ENCODE measurements at places on chromosomes 6 and 20.

- peak; percentile 28 for DNase-seq
Observed at GRCh38 chr6:7805850-7806214, 79.9 kb downstream of the BMP6 start.

DNA sequence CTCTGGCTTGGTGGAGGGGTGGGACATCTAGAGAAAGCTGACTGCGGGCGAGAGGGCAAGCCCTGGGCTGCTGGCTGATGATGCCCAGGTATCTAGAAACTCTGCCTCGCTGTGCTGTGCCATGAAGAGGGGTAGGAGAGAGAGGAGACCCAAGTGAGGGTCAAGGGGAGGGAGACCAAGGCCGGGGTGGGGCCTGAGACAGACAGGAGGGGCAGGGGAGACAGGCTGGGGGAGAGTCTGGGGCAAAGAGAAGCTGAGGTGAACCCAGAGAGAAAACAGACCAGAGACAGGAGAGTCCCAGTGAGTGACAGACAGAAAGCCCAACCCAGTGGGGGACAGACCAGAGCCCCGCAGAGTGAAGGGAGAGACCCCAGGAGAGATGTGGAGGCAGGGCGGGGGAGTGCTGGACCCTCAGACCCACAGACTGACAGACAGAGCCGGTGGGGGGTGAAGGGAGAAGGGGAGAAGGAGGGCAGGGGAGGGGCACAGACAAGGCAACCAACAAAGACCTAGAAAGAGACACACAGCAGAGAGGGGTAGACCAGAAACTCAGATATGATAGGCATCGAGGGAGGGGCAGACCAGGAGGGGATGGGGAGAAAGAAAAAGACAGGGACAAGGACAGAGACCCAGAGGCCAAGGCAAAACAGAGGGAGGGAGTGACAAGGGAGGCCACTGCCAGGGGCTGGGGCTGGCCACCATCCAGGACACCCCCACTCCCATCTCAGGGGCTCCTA lies 5.9 kb downstream of the TEAD3 start:
- DNase-seq, result no peak

GRCh38 chr20:30506100-30506499 lies 751.4 kb upstream of the DEFB115 start:
- DNase-seq, result no peak

GRCh38 chr6:85403331-85404015 lies 46.4 kb upstream of the NT5E start:
- no peak for DNase-seq

DNA sequence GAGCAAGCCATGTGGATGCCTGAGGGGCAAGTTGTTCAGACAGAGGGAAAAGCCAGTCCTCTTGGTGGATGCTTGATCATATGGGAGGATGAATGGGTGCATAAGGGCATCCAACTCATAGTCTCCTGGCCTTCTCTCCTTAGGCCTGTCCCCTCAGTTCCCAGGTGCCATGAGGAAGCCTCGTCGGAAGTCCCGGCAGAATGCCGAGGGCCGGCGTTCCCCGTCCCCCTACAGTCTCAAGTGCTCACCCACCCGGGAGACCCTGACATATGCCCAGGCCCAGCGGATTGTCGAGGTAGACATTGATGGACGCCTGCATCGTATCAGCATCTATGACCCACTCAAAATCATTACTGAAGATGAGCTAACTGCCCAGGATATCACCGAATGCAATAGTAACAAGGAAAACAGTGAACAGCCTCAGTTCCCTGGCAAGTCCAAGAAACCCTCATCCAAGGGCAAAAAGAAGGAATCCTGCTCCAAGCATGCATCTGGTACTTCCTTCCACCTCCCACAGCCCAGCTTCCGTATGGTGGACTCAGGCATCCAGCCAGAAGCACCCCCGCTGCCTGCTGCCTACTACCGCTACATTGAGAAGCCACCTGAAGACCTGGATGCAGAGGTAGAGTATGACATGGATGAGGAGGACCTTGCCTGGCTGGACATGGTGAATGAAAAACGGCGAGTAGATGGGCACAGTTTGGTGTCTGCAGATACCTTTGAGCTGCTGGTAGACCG lies 3.8 kb downstream of the BRPF3 start:
- no peak for DNase-seq

- no peak for DNase-seq
Observed at GRCh38 chr6:137827411-137827940, 39.6 kb upstream of the TNFAIP3 start.

GRCh38 chr6:6926856-6927255 lies 180.9 kb upstream of the RREB1 start:
- no peak for DNase-seq

DNA sequence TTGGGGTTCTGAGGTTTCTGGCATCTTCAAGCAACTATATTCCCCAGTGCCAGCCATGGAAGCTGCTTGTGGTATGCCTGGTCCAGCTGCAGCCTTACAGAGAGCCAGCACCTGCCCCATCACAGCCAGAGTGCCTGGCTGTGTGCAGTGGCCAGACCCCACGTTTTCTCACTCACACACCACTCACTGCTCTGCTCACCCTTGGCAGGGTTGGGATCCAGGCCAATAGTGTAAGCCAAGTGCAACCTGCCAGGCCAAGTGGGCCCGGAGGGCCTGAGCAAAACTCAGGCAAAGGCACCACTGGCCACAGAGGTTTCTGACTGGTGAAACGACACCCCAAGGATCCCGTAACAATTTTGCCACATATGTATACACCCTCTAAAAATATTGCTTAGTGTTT lies 67.9 kb upstream of the EYA4 start:
- DNase-seq, result no peak

DNA sequence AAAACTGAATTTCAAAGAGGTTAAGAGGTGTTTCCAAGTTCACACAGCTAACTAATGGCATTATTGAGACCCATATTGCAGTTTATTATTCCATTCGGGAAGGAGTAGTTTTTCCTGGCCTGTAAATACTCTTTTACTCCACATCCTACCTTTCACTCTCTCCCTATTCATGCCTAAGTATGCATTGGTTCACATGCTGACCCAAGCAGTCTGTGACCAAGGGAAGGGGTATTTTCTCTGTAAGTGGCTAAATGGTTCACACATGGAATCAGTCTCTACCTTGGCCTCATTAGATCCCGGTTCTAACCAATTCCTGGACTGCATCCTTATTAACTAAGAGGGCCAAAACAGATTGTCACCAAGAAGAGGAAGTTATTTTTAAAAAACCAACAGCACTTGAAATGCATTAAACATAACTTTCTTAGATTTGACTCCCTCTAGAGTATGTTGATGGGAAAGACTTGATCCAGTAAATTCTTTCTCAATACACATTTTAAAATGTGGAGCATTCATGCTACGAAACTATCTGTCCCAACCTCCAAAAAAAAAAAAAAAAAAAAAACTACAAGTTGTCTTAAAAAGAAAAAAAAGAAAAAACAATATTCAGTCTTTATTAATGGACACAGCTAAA lies 17.8 kb upstream of the RSPO3 start:
- no peak for DNase-seq

DNA sequence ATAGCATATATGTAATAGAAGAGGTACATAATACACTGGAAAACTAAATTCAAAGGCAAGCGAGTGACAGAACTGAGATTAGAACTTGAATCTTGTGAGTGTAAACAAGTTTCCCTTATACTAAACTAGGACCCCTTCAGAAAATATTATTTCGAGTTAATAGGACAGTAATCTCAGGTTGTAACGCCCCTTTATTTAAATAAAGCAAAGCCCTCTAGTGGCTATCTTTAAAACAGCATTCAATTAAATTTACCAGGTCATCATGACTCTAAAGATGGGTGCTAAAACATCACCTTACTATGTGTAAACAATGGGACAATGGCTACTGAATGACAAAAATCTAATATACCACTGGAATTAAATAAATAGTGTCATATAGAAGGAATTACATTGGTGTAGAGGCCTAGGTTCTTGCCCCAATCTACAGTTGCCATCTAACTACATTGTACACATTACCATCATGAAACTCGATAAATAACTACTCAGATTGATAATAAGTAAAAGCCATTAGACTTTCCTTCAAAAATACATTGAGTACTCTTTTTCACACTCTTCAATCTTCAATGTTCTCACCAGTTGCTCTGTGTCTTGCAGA lies 255.4 kb upstream of the IRAK1BP1 start:
- DNase-seq, result no peak

DNA sequence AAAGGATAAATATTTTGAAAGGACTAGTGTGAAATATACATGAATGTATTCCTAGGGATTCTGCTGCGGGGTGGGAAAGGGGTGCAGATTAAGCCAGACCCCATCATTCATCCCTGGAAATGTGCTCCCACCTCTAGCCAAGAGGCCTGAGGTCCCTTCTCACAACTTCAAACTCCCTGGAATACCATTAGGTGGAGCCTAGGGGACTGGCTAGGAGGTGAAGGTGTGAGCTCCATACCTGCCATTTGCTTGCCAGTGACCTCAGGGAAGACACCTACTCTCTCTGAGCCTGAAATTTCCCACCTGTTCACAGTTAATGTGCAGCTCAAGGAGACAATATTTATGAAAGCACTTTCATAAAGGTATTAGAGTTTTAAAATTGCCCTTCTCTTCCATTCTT lies 4.7 kb upstream of the CCN2 start:
- DNase-seq, result no peak

GRCh38 chr6:44222486-44223318 lies 693 bp upstream of the SLC29A1 start:
- DNase-seq, result no peak

GRCh38 chr6:87905101-87905641 lies 142.5 kb upstream of the SPACA1 start:
- no peak for DNase-seq

- no peak for DNase-seq
Observed at GRCh38 chr20:34175879-34176278, 63.8 kb upstream of the EIF2S2 start.

- DNase-seq, result no peak
Observed at GRCh38 chr20:44115762-44116644, 71.0 kb downstream of the JPH2 start.

- no peak for DNase-seq
Observed at GRCh38 chr20:32680544-32681174, 6.9 kb upstream of the C20orf203 start.

GRCh38 chr20:24469894-24470745 lies 691 bp downstream of the SYNDIG1 start:
- DNase-seq, result peak; percentile 23

DNA sequence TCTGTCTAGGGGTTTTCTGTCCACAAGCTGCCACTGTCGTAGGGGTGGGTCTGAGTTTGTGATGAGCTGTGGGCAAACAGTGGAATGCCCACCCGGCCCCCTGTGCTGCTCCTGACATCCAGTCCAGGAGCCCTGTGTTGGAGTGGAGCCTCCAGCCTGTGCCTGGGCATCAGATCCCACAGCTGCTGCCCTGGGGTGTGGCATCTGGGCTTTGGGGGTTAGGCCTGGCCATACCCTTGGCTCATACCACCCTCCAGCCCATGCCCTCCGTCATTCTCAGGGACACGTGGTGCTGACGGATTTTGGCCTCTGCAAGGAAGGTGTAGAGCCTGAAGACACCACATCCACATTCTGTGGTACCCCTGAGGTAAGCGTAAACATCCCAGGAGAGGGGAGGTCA lies 12.9 kb downstream of the SGK2 start:
- no peak for DNase-seq

- DNase-seq, result no peak
Observed at GRCh38 chr20:38779247-38780097, 26.0 kb upstream of the PPP1R16B start.

DNA sequence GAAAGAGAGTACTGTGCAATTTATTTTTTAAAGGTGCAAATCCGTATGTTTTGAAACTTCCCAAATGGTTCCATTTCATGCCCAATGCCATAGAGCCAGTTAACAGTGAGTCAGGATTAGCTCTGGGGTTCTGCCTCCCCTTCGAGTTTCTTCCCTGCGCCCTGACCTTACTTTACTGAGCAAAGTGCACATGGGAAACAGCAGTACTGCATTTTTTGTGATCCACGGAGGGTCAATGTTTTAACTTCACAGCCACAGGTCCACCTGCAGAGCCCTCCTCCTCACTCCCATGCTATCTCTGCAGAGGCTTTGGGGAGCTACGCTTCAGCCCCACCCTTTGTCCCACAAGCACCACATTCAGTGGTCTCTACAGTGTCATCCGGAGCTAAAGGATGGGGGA lies 44.0 kb upstream of the CNKSR3 start:
- DNase-seq, result no peak

- no peak for DNase-seq
Observed at GRCh38 chr20:7022597-7022996, 255.1 kb downstream of the BMP2 start.

DNA sequence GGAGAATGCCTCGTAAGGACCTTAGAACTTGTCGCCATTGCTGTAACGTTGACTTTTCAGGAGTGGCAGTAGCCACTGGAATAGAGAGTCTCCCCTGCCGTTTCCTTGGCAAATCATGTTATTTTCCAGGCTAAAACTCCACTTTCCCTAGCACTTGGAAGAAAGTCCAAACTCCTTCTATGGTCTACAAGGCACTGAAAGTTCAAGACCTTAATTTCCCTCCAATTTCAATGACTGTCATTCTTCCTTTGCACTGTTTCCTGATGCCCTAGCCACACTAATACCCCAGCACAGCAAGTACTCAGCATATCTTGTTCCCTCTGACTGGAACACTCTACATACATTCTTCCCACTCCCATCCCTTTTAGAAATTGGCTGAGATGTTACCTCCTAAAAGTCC lies 1.8 kb upstream of the TBPL1 start:
- no peak for DNase-seq

DNA sequence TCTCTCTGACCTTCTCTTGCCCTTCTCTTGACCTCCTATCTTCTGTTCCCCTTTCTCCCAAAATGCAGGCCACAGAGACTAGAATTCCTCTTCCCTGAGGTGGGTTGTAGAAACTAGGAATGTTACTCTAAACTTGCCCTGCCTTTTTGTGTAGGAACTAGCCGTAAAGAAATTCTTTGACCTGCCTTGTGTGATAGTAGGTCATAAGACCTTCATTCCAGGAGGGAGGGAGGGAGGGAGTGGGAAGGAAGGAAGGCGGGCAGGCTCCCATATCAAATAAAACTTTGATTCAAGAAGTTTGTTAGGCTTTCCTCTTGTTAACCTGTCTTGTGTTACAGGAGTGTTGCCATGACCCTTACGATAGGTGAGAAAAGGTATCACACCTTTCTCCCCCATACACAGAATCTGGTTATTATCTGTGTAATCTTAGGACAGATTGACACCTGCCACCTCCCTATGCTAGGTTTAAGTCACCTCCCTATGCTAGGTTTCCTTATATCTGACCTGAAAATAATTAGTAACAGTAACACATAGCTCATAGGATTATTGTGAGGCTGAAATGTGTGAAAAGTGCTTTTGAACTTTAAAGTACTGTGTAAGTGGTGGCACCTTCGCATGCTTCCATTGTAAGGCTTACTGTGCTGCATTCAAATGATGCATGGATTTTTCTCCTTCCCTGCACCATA lies 32.6 kb upstream of the FUCA2 start:
- DNase-seq, result no peak

DNA sequence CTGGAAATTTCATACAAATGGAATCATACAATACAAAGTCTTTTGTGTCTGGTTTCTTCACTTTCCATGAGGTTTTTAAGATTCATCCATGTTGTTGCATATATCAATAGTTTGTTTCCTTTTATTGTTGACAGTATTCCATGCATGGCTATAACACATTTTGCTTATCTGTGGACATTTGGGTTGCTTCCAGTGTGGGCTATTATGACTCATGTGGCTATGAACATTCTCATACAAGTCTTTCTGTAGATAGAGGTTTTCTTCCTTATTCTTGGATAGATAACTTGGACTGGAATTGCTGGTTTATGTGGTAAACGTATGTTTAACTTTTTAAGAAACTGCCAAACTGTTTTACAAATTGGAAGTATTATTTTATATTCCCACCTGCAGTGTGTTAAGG lies 30.0 kb upstream of the KIF6 start:
- no peak for DNase-seq

All from renal pelvis (tissue), 12 donors.